ENCODE measurements at places on chromosomes 3 and 15.

- no peak for DNase-seq
Measured at GRCh38 chr3:167228135-167228534, 152.0 kb downstream of the ZBBX start.

DNA sequence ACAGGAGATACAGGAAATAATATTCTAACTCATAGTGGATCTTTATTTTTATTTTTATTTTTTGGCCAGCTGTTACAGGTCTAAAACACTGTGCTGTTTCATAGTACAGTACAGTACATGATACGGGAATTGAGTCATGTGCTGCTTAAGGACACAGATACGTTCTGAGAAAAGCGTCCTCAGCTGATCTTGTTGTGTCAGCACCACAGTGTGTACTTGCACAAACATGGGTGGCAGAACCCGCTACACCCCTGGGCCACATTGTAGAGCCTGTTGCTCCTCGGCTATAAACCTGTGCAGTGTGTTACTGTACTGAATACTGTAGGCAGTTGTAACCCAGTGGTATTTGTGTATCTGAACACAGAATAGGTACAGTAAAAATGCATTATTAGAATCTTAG lies 183.4 kb downstream of the OR4M2 start:
- DNase-seq, result no peak

DNA sequence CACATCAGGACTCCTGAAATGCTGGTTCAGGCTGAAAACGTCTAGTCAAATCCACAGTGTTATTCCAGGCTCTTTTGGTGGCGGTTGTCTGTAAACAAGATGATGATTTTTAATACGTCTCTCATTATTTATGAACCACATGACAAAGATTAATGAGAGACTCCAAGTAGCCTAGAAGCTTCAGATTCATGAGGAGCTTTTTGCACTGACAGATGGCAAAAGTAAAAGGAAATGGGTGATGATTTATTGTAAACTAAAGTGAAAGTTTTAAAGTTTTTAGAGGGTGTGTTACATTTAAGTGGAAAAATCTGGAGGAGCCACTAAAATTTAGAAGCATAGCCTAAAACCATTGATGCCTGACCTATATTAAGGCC lies 77.0 kb downstream of the BBX start:
- DNase-seq, result no peak

DNA sequence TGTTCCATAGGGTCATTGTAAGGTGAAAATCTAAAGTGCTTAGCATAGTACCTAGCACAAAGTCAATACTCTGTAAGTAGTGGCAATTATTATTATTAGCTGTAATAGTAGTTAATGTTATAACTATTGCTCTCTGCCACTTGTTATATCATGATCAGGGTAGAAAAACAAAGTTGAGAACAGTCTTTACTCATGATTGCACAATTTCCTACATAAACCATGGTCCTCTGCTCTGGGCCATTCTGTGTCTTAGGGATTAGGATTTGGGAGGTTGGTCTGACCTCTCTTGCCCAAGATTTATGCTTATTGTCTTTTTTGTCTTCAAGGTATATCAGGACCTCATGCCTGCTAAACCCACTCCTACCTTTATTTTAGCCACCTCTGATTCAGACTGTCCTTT lies 4.3 kb upstream of the LRRC58 start:
- no peak for DNase-seq

GRCh38 chr3:130091958-130092357 lies 10.3 kb downstream of the ALG1L2 start:
- no peak for DNase-seq

DNA sequence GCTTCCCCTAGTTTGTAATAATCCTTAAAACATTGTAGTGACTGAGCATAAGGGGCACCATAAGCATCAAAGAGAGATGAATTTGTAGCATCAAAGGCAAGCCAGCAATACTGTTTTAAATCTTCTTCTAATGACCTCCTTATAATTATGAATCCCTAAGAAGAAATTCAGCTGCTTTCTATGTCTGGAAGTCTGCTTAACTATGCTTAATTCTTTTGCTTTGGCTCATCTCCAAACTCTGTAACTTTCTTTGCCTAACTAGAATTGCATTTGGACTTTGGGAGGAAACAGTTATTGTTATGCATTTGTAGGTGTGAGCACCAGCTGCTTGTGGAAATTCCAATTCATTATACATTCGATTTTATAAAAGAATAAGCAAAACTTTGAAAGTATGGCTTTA lies 117.7 kb upstream of the SPATA16 start:
- DNase-seq, result no peak

- no peak for DNase-seq
Measured at GRCh38 chr3:194577986-194578905, 55.0 kb downstream of the TMEM44 start.

DNA sequence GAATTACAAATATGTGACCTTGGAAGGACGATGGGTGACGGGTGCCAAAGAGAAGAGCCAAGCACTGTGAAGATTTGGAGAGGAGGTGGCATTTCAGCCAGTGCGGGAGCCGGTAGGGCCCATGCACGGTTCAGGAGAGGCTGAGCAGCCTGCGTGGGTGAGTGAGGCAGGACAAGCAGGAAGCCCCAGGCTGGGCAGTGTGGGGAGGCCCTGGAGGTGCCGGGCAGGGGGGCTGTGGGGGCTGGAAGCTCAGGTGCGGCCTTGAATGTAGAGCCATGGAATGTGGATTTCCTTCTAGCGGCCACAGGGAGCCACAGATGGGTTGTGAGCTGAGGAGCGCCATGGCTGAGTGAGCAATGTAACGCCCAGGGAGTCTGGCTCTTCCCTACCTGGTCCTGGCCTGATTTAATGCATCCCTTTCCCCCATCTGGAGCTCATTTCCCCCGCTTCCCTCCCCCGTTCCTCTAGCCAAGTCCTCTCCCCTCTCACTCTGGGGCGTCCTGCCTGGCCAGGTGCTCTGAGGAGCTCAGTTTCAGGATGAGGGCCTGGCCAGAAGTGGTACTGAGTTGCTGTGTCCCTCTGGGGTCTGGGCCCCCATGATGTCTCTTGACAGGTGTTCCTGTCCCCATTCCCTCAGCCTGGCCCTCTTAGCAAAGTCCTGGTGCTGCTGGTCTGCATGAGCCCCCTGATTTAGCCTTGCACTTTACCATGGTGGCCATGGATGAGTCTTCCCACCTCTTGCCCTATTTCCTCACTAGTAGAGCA lies 41.8 kb upstream of the IQSEC1 start:
- no peak for DNase-seq

DNA sequence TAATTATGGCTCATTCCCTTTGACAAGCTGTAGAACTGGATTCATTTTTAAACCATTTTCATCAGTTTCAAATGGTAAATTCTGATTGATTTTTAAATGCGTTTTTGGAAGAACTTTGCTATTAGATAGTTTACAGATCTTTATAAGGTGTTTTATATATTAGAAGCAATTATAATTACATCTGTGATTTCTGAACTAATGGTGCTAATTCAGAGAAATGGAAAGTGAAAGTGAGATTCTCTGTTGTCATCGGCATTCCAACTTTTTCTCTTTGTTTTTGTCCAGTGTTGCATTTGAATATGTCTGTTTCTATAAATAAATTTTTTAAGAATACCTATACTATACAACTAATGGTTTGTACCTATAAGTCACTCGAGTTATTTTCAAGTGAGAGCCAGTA lies 62.7 kb downstream of the PXYLP1 start:
- no peak for DNase-seq

GRCh38 chr15:62951481-62951880 lies 91.1 kb upstream of the TPM1 start:
- DNase-seq, result no peak

DNA sequence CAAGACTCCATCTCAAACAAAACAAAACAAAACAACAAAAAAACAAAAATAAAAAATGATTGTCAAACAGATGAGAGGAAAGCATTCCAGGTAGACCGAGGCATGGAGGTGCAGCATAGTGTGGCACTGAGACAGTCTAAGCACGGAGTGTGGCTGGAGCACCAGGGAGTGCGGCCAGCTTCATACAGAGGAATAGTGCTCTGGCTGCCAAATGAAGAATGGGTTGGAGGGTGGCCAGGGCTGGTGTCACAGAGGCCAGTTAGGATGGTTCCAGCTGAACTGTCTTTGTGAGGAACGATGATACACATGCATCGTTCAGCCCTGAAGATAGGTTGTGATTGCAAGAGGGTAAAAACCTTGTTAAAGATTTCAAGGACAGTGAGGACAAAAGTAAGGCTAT lies 28.3 kb downstream of the MITF start:
- DNase-seq, result no peak

All from activated gamma-delta T cell treated with Interleukin-2 at 50 U/mL for 16 hours (primary cell).